ENCODE measurements at places on chromosomes 5 and 9. TPM values are rescaled to one million over a fixed set of nuclear protein-coding genes. Genes with fewer than 3 reads are reported as not detected.

PCDHAC1 gene
- 0.53 TPM for polyA plus RNA-seq

SHISAL2B gene
- polyA plus RNA-seq: 21.1 TPM

SLC36A1 gene
- 5.2 TPM for polyA plus RNA-seq

SHC3 gene
- polyA plus RNA-seq: 1.1 TPM
